Epithelial cell of esophagus (primary cell): ENCODE measurements at places on chromosomes 5 and 9.

DNA sequence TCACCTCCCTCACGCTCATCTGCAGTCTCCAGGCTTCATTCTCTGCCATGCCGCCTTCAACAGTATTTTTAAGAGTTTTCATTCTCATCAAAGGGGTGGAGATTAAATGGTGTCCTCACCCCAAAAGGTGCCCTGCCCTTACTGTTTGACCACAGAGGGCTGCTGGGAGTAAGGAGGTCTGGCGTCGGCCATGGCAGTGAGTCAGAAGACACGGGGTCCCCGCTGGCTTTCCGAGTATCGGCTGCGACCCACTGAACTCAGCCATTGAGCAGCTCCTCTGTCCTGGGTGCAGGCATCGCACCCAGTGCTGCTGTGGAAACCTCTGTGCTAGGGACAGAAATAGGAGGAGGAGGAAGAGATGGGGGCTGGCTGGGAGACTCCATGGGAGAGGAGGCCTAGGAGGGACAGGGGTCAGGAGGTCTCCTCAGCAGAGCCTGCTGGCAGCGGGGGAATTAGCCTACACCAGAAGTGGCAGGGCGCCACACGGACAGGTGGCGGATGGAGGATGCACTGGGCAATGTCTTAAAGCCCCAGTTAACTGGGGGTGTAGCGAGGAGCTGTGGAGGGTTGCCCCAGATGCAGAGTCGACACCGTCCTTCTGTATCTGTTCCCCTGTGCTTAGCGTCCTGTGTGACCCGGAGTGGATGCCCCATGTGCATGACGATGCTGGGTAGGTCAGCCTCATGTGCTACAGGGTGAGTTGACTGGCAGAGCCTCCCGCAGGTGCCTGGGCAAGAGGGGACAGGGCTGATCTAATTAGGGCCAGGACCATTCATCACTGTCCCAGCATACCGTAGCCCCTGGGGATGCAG, 15.4 kb upstream of the PLEKHG4B start:
- no peak for DNase-seq

DNA sequence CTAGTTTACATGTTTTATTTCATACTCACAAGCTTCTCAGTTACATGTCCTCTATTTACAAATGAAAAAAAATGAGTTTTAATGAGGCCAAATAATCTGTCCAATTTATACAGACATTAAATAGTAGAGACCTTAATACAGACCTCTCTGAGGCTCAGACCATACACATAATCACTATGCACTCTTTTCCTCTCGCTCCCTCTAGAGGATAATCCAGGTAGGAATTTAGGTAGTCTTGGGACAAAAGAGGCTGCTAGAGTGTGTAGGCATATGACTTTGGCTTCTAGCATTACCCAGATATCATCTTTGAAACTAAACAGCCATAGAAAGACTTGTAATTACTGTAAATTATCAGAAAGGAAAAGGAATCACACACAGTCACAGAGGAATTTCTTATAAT, 444.7 kb downstream of the HINT1 start:
- peak; percentile 74 for DNase-seq

DNA sequence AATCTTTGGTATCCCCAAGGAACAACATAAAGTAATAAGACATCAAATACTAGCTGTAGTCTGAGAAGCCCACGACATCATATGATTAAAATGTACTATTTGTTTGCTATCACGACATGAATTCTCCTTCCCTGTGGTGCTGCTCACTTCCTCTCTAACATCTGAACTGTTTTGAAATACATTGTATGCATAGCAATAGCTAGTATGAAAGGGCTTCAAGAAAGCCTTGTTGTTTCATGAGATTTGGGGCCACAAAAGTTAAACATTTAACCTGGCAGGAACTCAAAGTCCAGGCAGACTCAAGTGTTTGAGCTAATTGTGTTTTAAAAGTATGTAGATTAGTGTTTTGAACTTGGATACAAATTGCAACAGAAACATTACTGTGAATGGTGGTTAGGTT, 237.4 kb upstream of the PTGER4 start:
- DNase-seq, result peak; percentile 13

- no peak for DNase-seq
Observed at GRCh38 chr5:8057769-8058168, 188.8 kb downstream of the MTRR start.

DNA sequence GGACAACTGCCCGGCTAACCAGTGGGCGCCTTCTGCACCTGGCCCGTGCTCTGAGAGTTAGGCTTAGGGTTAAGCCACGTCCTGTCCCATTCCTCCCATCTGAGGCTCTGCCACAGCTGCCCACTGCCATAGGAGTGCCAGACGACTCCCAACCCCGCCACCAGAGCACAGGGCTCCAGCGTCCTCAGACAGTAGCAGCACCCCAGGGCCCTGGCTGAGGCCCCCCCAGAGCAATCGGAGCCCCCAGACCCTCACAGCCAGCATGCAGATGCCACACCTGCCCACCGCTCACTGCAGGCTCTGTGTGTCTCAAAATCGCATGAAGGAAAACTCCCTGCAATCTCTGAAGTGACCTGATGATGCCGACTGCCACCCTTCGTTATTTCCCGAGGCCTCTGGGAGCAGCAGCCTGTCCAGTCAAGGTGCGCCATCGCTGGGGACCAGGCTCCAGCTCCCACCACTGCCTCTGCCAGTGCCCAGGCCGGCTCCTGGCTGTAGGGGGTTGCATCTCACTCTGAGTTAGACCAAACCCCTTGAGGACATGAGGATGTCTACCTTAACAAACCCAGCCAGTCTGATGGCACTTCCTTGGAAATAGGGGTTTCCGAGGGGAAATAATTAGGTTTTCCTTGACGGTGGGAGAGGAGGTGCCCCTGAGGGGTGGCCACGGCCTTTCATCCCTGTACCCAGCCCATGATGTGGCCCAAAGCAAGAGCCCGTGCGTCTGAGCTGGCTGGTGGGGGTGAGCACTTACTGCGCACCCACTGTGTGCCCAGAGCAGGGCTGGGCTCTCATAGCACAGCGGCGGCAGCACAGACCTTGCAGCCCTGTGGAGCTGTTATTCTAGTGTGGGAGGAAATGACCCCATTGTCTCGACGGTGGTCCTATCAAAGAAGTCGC, 58.0 kb upstream of the RNF130 start:
- no peak for DNase-seq

DNA sequence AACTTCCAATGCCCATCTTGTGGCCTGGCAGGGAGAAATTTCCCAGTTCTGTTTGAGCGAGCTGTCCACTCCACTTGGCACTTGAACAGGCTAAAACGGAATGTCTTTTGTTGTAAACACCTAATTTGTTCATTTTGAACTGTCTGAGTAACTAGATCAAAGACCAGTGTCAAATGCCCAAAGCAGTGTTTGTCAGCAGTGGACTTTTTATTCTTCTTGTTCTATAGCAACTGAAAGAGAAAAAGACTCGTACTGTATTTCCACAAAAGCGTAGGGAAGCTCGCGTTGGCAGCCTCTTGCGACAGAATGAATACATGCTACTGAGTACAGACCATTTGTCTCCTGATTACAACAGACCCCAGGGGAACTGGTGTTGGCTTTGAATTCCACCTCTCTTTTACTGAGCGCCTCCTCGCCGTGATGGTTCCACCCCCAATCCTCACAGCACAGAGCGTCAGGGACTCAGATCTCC, 601.8 kb upstream of the ZNF608 start:
- DNase-seq, result no peak

- DNase-seq, result peak; percentile 67
Observed at GRCh38 chr9:90801241-90801972, at the start of gene SYK. Gene SYK, plus strand, starts transcription at chr9:90801819. Its CDS starts 42,080 bp downstream, at chr9:90843899.

DNA sequence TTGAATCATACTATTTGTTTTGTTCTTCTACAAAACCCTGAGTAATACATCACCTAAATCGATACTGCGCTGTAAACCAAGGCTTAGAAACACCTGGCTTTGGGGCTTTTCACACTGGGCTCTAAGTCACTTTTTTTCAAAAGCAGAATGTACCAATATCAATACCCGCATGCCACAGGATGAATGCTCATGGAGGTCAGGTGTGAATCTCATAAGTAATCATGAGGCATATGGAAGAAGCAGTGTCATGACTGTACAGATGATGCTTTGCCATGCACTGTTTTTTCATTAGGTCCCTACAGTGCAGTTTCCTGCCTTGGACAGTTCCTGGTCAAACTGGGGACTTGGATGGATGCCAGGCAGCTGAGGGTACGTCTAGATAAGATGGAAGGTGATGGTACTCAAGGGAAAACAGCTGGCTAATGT, 49.0 kb upstream of the ATG10 start:
- DNase-seq, result no peak

- no peak for DNase-seq
Observed at GRCh38 chr5:157222506-157223230, 42.0 kb downstream of the ITK start.

- DNase-seq, result no peak
Observed at GRCh38 chr5:87827539-87827938, 414.8 kb upstream of the CCNH start.

DNA sequence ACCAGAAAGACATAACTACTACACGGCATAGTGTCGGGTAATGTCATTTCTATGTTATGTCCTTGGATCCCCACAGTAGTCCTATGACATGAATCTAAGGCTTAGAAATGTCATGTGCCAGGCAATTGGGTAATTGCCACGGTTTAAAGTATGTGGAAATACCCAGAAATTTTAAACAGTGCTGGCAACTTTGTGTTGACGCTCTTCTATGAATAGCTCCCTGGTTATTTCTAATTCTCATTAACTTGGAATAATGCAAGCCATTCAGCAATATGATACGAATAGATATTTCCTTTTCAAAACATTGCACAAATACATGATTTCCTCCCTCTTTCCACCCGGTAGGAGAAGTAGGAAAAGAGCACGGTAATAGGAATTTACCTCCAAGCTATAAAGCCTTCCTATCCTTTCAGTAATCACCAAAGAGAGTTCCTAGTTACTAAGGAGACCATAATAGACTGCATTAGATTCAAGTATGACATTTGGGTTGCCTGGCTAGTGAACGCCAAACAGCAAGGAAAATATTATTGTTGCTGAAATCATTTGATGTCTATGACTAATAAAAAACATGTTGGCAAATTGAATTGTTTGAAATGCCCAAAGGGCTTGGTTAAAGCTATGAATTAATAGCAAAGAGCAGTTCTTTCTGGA, 168.4 kb downstream of the CCDC192 start:
- peak; percentile 81 for DNase-seq

DNA sequence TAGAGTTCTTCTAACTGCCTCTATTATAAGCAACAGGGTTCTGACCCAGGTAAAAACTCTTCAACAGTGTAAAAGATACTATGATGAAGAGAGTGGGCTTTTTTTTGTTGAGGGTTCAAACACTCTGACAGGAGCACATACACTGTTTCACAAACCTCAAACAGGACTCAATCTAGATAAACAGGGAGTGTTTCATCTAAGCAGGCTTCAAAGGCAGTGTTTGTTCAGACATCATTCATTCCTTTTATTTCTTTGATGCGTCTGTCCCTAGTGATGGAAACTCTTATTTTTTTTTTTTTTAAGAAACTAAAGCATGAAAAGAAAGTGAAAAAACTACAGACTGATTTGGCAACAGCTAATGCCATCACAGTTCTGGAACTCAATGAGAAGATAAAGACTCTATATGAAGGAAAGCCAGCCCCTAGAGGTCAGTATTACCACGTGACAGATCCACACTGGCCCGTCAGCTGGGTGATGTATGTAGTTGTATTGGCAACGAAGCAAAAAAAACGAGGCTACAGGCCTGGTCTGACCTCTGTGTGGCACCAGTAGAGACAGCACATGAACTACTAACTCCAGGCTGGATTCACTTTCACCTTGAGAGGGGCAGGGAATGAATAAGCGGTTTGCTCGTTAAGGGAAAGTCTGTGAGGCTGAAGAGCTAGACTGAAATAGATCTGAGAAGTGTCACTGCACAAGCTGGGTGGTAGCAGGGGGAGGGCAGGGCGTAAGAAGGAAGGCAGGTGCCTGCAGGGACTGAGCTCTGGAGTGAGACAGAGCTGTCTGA, 172.2 kb downstream of the CCDC192 start:
- DNase-seq, result peak; percentile 55

- DNase-seq, result no peak
Observed at GRCh38 chr9:123942542-123942941, 12.6 kb upstream of the DENND1A start.

DNA sequence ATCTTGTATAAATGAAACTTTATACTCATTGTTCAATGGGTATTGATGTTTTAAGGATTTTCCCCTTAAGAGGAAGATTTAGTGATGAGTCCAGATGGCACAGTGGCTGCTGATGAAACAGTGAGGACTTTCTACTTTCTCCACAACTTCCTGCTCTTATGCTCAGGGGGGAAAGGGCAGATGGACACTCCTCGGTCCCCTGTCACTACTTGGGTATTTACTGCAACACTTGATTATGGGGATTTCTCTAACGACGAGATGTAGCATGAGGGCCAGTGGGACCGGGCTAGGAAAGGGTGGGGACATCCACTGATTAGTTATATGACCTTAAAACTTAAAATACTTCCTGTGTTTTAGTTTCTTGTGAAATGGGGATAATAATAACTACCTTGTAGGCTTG, 146.1 kb upstream of the HMHB1 start:
- no peak for DNase-seq

- no peak for DNase-seq
Observed at GRCh38 chr5:112907166-112907631, 14.8 kb downstream of the REEP5 start.

- no peak for DNase-seq
Observed at GRCh38 chr9:116468793-116469527, 218.1 kb upstream of the TRIM32 start.

DNA sequence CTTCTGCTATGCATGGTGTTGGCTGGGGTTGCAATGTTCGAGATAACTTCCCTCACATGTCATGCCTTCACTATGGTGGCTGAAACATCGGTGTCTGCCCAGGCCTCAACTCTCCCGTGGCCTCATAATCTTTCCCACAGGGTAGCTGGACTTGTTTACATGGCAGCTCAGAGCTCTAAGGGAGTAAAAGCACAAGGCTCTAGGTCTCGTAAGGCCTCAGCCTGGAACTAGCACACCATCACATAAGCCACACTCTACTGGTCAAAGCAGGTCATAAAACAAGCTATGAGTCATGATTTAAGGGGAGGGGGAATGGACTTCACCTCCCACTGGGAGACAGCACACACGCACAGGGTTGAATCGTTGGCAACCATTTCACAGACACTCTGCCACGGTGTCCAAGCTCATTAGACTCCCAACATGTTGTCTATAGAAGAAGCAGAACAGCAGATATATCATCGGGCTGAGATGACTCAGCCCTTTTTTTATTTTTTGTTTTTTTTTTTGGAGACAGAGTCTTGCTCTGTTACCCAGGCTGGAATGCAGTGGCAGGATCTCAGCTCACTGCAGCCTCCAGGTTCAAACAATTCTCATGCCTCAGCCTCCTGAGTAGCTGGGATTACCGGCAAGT, 66.8 kb upstream of the IL17B start:
- DNase-seq, result peak; percentile 30

DNA sequence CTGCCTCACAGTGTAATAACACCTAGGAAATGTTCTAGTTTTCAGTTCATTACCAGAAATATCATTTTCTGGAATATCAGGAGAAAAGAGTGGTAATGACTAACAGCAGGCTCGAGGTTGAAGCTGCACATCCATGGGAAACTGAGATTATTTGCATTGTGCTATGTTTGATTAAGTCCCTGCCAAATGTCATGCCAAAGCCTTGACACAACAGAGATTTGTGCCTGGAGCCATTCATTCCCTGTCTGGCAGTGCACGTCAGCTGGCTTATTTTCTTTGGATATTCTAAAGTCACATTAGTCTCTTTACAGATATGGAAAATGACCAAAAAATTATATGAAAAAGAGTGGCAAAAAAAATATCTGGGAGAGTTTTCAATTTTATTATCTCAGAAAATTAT, 848.0 kb downstream of the PTPRD start:
- DNase-seq, result peak; percentile 32

GRCh38 chr9:107536462-107536861, 46.9 kb upstream of the KLF4 start:
- DNase-seq, result no peak
